Fibroblast of skin of back (primary cell): ENCODE measurements at places on chromosomes 12 and 14.
A peak's percentile ranks its signal among the peaks of the same experiment; 100 is the strongest.

GRCh38 chr14:23569443-23570151, 2.0 kb upstream of the AP1G2 start:
- DNase-seq, result no peak

DNA sequence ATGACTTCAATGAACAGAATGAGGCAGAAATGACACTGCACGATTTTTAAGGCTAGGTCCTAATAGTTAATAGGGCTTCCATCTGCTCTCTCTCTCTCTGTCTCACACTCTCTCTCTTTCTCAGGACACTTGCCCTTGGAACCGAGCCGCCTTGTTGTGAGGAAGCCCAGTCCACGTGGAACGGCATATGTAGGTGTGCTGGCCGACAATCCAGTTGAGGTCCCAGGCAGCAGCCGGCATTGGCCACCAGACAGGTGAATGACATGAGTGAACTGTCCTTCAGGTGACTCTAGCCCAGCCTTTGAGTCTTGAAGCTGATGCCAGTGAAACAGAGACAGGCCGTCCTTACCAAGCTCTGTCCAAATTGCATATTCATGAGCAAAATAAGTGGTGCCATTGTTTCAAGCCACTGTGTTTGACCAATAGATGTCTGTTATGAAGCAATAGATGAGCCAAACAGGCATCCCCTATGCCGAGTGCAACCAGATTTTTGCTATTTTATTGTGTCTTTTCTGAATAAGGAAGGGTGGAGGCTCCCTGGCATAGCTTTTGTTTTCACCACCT, 217.5 kb upstream of the LHX5 start:
- DNase-seq, result no peak

- peak; percentile 58 for DNase-seq
Observed at GRCh38 chr12:13114251-13115052, 11.0 kb upstream of the GSG1 start.

GRCh38 chr12:82838827-82839226, 152.1 kb downstream of the TMTC2 start:
- no peak for DNase-seq

- no peak for DNase-seq
Observed at GRCh38 chr12:26245175-26245942, 50.0 kb downstream of the SSPN start.

GRCh38 chr12:109783965-109784244, 49.3 kb downstream of the TRPV4 start:
- no peak for DNase-seq

GRCh38 chr14:91496790-91497189, 13.3 kb downstream of the PPP4R3A start:
- DNase-seq, result no peak

DNA sequence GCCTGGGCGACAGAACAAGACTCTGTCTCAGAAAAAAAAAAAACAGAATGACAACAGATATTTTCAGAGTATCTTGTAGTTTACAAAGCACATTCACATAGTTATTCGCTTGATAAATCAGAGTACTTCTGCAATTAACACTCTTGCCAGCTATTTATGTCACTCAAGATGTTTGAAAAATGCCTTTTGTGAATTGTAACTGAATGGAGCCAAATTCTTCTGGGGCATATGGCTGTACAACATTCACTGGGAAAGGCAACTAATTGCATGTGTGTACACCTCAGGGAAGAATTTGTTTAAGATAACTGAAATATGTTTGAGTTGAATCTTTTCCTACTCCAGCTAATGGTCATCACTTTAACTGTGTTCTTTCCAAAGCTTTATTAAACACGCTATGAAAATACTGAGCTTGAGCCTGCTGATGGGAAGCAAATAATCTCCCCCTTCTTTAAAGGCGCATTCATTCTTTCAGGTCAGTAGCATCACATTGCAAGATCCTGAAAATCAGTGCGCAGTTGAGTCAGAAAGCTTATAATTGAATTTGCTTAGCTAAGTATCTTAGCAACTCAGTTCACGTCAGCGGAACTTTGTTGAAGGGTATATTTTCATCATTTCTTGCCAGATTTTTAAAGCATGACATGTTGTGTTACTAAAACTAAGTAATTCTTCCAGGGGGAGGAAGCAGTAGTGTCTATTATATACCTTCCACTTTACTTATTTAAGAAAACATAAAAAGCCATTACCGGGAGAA, 66.6 kb downstream of the SINHCAF start:
- DNase-seq, result no peak

DNA sequence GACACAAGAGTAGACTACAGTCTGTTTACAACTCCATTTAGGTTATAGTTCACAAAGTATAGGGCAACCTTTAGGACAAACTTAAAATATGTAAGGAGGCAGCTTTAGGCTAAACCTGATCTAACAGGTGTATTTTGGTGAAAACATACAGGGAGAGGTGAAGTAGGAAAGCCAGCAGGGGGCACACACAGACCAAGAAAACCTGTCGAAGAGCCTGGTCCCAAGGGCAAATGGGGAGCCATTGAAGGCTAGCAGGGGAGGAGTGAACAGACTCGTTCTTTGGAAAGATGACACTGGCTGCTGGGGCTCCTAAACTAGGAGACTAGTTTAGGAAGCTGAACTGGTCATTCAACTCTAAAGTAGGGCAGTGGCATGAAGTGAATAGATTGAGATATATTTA, 138.8 kb upstream of the WSCD2 start:
- DNase-seq, result no peak

GRCh38 chr12:83559650-83560049, 872.9 kb downstream of the TMTC2 start:
- DNase-seq, result no peak

DNA sequence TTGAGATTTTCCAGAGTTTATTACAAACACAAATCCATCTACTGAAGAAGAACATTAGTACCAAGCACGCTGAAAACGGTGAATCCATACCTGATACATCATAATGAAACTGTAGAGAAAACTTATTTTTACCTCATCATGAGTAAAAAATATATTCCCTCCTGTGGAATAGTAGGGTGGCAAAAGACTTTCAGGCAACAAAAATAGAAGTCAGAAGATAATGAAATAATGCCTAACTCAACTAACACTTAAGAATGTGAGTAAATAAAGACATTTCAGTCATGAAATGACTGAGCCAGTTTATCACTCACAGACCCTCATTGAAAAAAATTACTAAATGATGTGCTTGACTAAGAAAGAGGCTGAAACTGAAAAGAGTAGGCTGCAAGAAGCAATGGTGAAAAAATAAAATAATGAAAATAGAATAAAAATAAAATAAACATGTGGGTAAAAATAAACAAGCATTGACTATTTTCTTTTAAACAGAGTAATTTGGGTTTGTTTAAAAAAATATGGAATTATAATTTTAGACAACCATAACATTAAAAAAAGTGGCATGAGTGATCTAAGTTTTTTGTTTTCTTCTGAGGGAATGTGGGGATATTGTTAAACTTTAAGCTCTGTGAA, 148.6 kb downstream of the ASCL1 start:
- DNase-seq, result no peak

- DNase-seq, result no peak
Observed at GRCh38 chr12:9649532-9649940, 20.0 kb upstream of the CLEC2D start.

GRCh38 chr12:3565985-3566384, 75.0 kb downstream of the PRMT8 start:
- no peak for DNase-seq

DNA sequence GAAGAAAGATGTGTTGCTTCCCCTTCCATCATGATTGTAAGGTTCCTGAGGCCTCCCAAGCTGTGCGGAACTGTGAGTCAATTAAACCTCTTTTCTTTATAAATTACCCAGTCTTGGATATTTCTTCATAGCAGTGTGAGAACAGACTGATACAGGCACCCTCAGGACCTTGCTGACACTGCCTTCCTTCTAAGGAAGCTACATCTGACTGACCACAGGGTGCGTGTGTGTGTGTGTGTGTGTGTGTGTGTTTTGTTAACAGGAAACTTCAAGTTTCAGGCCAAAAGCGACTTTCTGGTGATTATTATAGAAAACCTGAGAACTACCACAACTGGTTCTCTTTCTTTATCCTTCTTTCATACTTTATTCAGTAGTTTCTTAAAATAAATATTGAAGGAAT, 149.0 kb downstream of the CAPZA3 start:
- no peak for DNase-seq

- DNase-seq, result no peak
Observed at GRCh38 chr12:54409267-54409666, 9.8 kb downstream of the ITGA5 start.

DNA sequence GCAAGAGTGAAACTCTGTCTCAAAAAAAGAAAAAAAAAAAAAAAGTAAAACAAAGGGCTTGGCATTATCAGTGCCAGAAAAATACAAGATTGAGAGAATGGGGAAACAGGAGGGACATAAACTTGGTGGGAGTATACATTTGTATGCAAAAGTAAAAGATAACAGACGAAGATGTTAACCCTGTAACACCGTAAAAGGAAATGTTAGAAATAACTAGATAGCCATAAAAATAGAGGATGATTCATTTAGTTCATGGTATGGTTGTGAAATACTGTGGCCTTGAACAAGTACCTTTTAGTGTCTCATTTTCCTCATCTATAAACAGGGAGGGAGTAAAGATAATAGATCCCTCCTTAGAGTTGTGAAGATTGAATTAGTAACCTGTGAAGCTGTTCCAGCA, 33.3 kb downstream of the ATP2A2 start:
- DNase-seq, result peak; percentile 86

DNA sequence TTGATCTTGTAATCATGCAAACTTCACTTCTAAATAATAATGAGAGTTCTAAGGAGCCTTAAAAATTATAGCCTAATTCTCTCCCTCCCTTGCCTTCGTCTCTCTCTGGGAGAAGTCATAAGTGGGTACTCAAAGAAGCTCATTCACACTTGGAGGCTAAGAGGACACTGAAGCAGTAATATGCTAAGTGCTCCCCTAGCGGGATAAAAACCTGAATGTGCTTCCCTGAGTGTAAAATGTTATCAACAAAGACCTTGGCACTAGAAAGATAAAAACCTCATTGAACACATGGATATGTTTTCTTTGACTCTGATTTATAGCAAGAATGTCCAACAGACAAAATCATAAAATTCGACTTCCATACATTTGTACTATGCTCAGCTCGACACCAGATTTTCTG, 337.9 kb upstream of the NOVA1 start:
- DNase-seq, result no peak

DNA sequence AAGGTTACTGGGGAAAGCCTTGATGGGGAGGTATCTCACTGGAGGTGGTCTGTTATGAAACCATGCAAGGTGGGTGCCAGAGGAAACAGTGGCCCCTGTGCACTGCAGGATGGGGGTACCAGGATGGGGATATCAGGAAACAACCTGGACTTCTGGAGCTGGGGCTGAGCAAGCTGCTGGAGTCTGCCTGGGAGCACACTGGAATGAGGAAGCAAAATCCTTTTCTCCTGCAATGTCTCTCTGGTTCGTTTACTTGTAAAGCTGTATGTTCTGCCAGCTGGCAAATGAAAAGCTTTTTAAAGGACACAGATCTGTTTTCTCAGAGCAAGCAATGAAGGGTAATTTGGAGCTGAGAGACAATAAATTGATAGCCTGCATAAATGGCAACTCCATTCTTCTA, 23.2 kb upstream of the SERPINA1 start:
- DNase-seq, result no peak

- DNase-seq, result no peak
Observed at GRCh38 chr14:104782808-104783139, 12.8 kb downstream of the AKT1 start.

DNA sequence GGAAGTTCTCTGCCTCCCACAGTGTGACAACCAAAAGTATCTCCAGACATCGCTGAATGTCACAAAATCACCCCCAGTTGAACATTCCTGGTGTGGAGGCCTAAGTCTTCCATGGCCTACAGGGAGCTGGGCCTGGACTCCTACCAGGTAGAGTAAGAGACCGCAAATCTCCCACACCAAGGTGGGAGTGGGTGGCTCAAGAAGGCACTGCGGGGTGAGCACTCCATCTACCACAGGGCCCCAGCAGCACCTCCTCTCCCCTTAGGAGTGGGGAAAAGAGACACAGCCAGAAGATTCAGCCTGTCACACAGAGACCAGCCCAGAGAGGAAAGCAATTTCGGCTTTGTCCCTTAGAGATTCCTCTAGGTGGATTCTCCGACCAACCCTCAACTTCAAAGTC, 25.5 kb downstream of the LRTM2 start:
- DNase-seq, result no peak

GRCh38 chr12:19947344-19947743, 421.0 kb upstream of the PDE3A start:
- DNase-seq, result peak; percentile 23

DNA sequence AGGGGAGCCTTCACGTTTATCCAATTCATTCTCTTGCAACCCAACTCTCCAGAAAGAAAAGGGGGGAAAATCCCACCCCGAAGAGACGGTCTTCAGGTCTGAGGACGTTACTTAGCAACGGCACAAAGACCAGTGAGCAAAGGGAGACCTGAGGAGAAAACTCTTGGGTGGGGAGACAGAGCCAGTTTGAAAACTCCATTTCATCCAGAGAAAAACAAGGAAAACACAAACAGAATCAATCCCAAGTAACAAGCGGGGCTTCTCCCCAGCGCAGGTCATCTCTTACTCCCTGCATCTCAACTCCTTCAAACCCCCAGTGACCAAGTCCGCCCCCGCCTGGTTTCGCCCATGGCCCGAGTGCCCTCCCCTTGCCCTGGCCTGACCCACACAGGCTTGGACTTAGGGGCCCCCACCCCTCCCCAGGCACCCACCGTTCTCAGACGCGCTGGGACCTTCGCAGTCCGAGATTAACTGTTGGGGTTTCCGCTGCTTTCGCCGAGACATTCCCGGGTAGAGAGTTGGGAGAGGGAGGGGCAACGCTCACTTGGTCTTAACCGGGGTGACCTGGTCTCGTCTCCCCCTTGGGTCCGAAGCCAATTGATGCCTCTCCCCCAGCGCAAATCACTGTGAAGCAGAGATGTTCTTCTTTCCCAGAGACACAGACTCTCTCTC, 10.4 kb upstream of the SALL2 start:
- no peak for DNase-seq

DNA sequence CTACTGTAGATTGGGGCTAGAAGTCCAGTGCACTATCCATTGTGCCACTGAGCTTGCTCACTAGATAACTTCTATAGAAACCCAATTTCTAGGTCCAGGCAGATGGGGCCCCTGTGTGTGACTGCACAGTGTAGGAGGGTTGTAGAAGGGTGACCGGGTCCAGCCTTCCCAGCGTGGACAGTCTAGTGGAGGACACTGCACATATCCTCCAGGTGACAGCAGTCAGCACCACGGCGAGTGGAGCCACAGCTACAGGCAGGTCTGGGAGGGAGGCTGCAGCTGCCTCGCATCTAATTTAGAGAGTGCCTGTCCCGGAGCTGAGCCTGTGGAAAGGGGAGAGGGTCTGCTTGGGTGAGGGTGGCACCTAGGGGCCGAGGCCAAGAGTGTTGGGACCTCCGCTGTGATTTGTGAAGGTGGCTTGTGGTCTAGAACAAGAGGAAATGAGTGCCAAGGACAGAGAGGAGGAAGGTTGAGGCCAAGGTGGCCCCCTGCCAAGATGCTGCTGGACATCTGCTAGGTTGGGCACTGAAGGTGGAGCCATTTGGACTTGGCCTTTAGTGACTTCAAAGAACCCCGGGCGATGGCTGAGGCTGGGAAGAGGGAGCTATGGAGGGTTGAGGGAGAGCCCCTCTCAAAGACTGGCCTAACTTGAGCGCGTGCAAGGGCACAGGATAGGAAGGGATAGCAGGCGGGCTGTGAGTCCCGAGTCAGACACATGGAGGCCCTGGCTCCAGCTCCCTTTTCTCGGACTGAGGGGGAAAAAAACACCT, 46.0 kb upstream of the TRAF3 start:
- no peak for DNase-seq
